ENCODE measurements at places on chromosomes 3 and 15.
A peak's percentile ranks its signal among the peaks of the same experiment; 100 is the strongest.

GRCh38 chr3:177823701-177824189 is 626.5 kb upstream of the TBL1XR1 start:
- DNase-seq, result no peak

DNA sequence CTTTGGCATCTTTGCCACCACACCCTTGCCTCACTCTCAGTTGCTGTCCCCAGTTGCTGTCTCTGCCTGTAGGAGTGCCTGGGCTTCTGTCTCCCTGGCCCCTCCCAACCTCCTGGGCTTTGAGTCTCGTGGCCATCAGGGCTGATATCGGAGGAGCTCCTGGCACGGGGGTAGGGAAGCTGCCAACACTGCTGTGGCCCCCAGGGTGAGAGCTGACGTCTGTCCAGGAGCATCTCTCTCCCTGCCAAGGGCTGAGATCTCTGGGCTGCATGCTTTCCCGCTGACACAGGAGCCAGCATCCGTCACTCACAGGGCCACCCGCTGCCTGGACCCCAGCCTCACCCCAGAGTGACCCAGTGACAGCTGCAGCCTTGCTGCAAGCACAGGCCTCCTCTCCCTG is 47.4 kb downstream of the EXOG start:
- no peak for DNase-seq

DNA sequence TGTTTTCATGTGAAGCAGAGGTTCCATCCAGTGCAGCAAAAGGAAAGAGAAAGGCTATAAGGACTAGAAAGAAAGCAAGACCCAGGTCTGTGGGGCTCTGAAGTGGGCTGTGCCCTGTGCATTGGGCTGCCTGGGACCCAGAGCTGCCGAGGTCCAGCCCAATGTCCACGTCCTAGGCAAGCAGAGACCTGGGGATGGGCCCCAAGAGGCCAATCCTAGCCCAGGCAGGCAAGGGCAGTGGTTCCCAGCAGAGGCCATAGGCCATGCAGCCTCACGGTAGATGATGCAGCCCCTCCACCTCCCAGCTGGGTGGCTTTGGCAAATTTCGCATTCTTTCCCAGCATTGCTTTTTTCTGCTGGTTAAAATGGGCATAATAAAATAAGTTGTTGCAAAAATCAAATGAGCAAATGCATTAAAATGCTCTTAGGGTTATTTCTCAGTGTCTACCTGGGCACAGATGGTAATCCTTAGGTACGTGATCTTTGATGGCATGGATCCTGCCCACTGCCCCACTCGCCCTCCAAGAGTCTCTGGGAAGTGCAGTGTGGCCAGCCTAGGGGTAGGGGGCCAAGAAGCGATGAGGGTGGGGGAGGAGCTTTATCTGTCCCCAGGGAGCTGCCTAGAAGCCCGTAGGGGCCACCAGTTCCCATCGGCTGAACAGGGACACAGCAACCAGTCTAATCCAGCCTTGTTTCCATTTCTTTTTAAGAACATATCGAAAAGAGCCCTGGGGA is 22.3 kb upstream of the GP9 start:
- no peak for DNase-seq

- DNase-seq, result no peak
Observed at GRCh38 chr3:167172377-167172776, 207.7 kb downstream of the ZBBX start.

GRCh38 chr3:31895471-31895870 is 85.6 kb downstream of the OSBPL10 start:
- DNase-seq, result peak; percentile 5

DNA sequence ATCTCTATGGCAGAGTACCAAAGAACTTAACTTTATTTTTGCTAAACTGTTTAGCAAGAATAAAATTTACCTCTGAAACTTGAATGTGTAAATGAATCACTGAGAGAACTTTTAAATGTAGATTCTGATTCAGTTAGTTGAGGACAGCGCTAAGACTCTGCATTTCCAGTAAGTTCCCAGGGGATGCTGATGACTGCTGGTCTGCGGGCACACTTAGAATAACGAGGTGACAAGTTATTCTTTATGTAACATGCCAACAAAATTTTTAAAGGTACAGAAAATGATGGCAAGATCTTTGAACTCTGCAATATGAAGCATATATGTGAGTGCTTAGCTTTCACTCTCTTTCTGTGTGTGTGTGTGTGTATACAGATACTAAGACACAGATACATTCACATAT is 56.4 kb downstream of the TGFBR2 start:
- DNase-seq, result no peak
